ENCODE measurements at places on chromosomes 16 and 17.

GRCh38 chr16:78368121-78369102 lies 269.0 kb downstream of the WWOX start:
- no peak for DNase-seq

GRCh38 chr17:6710317-6710716 lies 2.9 kb downstream of the SLC13A5 start:
- DNase-seq: no peak

DNA sequence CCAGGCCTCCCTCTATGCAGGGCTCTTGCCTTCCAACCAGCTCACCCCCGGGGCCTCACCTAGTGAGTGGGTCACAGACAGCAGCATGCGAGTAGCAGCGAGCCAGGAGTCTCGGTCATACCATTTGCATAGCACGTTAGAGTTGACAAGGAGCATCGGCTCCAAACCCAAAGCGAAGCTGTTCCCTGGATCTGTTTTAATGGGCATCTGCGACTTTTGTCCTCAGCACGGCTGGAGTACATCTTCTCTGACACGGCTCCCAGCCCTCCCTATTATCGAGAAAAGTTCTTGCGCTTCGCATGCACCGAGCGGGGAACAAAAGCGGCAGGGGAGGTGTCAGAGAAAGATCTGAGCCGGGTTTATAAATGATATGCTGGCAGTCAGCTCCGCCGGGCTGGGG lies 253.3 kb downstream of the MAF start:
- DNase-seq: no peak

GRCh38 chr17:41421116-41421515 lies 3.3 kb downstream of the KRT37 start:
- DNase-seq: no peak

DNA sequence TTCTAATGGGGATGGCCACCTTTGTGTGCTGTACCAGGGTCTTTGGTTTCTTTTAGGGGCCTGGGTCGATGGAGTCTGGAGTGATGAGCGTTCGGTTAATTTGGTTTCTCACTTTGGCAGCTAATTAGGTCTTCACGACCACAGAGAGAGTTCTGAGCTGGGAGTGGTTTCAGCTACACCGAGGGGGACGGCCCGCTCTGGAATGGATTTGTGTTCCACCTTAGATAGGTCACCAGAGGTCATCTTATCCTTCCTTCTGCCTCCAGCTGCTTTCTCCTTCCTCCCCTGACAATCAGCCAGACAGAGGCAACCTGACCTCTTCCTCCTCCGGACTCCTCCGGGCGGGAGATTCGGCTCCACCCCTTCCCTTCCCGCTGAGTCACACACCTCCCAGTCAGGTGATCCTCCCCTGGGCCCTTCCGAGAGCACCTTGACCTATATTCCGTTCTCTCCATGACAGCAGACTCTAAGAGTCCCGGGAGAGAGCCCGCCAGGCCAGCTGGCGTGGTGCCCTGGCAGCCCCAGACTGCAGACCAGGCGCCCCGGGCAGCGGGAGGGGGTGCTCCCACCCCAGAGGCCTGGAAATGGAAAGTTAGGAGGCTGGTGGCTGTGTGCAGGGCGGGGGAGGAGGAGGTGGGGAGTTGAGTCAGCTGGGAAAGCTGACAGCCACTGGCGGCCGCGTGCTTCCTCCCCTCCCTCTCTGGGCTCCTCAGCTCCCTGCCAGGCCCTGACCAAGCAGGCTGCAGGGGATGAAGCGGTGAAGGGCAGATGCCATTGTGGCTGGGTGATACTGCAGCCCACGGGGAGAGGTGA lies 44.7 kb downstream of the CHD9 start:
- no peak for DNase-seq

DNA sequence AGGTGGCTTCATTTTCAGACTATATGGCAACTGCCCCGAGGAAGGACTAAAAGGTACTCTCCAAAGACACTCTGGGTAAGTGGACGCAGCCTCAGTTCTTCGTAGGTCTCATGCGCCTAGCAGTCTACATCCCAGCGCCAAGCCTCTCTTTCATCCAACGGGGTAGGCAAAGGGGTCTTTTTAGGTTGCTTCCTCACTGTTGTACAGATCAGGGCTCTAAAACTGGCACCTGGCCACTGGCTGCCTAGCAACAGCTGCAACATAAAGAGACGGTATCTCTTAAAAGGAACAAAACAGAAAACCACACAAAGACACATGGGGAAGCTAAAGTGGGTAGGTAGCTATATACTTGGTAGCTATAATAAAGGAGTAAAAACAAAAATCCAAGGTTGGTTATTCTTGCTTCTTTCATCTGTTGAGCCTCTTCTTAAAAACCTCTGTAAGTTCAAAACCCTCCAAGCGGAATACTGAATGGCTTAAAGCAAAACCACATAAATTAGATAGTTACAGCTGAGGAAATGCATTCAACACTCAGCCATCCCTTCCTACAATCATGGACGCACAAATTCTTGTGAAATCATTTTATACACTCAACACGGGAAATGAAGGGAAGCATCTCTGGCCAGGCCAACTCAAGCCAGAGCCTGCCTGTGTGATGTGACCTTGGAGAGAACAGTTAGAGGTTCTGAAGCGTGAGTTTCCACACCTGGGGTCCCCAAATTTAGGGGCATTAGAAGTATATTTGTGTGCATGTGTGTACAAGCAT lies 22.7 kb downstream of the CYTH1 start:
- DNase-seq: no peak

GRCh38 chr17:55812323-55812722 lies 61.5 kb downstream of the PCTP start:
- DNase-seq: no peak

- DNase-seq: no peak
Measured at GRCh38 chr17:76385892-76386786, 1.7 kb downstream of the SPHK1 start.

DNA sequence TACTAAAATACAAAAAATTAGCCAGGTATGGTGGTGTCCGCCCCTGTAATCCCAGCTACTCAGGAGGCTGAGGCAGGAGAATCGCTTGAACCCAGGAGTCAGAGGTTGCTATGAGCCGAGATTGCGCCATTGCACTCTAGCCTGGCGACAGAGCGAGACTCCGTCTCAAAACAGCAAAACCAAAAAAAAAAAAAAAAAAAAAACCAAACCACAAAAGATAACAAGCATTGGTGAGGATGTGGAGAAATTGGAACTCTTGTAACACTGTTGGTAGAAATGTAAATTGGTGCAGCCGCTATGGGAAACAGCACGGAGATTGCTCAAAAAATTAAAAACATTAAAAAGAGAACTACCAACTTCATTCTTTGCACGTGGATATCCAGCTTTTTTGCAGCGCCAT lies 119.4 kb downstream of the OR1D5 start:
- DNase-seq: no peak

GRCh38 chr17:27554911-27555310 lies 76.1 kb upstream of the LGALS9 start:
- DNase-seq: no peak

DNA sequence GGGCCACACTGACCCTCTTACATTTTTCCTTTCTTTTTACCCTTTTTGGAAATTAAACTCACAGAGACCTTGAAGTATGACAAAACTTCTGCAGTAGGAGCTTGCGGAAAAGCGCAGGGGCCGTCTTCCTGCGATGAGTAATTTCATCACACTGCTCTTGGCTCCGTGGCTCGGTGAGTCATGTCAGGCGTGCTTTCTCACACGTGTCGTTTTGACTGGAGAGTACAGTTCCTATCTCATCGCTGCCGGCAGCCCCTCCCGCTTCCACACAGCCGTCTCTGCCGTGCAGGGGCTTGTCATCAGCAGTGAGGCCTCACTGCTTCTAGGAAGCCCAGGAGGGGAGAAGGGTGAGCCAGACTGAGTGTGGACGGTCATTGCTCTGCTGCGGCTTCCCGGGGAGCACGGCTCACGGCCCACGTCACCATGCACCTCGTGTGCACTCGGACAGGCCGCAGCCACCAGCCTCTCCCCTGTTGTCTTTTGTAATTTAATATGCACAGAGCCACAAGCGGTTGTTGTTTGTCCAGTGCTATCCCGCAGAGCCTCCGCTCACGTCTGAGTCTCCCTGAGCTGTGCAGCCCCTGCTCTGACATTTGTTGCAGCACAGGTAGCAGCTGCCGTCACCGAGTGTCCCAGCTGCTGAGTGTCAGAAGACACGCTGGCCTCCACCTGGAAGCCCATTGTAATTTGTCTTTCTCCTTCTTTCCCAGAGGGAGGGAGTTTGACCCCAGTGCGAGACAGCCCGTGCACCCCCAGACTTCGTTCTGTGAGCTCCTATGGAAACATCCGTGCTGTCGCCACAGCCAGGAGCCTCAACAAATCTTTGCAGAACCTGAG lies 99.4 kb upstream of the CHMP6 start:
- DNase-seq: no peak

DNA sequence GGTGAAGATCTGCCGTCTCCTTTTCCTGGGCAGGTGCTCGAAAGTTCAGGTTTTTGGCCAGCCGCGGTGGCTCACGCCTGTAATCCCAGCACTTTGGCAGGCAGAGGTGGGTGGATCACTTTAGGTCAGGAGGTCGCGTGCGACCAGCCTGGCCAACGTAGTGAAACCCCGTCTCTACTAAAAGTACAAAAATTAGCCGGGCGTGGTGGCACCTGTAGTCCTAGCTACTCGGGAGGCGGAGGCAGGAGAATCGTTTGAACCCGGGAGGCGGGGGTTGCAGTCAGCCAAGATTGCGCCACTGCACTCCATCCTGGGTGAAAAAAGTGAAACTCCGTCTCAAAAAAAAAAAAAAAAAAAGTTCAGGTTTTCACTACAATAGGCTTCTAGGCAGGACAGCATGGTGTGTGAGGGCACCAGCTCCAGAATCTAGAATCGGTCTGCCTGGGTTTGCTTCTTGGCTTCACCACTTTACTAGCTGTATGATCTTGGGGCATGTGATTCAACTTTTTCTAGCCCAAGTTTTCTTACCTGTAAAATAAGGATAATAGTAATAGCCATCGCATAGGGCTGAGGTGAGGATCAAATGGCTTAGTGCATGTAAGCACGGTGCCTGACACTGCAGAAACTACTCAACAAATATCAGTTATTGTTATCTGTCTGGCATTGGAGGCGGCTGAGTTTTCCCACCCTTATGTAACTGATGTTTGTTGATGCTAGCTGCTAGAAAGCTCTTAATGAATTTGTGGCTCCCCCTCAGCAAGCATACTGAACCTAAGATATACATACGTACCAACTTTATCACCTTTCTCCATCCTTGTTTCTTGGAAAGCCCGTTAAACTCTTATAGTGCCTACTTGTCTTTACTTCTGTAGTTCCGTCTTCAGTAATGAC lies 1.3 kb downstream of the PSMD12 start:
- no peak for DNase-seq

GRCh38 chr17:66746736-66747135 lies 88.2 kb upstream of the CACNG5 start:
- DNase-seq: no peak

- no peak for DNase-seq
Measured at GRCh38 chr17:2071455-2072281, 16.8 kb downstream of the HIC1 start.

DNA sequence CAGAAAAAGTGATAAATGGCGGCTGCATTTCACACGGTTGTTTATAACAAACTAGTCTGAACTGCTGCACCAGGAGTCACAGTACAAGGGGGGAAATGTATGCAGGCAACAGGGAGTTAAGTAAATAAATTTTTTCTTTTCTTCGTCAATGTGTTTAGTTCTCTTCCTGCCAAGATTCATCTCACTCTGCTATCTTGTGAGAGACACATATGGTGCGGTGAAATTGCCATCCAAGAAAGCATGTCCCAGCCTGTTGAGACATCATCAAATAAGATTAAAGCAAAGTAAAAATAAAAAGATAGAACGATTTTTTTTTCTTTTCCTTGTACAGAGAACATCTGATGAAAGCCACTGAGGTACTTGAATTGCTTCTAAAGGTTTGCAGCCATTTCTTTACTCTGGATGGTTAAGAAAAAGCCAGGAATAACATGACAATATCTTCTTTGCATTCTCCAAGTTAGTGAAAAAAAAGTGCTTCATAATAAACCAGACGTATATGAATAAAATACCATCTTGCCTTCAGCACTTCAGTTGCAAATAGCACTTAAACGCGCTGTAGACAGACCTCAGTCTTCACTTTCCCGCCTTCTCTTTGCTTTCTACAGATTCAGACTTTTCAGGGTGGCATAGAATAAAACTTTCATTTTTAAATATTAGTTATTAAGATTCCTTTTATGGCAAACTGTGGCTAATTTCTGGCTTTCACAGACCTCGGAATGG lies 506.2 kb upstream of the ZFHX3 start:
- no peak for DNase-seq

- no peak for DNase-seq
Measured at GRCh38 chr16:11677451-11677951, 9.2 kb downstream of the SNN start.

DNA sequence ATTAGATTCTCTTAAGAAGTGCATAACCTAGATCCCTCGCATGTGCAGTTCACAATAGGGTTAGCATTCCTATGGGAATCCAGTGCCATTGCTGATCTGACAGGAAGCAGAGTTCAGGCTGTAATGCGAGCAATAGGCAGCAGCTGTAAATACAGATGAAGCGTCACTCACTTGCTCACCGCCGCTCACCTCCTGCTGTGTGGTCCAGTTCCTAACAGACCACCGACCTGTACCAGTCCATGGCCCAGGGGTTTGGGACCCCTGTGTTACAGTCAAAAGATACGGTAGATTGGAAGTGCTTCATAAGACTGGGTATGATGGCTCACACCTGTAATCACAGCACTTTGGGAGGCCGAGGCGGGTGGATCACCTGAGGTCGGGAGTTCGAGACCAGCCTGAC lies 2.8 kb downstream of the STAT5A start:
- DNase-seq: no peak

GRCh38 chr16:4232541-4233386 lies 9.1 kb downstream of the SRL start:
- DNase-seq: no peak

DNA sequence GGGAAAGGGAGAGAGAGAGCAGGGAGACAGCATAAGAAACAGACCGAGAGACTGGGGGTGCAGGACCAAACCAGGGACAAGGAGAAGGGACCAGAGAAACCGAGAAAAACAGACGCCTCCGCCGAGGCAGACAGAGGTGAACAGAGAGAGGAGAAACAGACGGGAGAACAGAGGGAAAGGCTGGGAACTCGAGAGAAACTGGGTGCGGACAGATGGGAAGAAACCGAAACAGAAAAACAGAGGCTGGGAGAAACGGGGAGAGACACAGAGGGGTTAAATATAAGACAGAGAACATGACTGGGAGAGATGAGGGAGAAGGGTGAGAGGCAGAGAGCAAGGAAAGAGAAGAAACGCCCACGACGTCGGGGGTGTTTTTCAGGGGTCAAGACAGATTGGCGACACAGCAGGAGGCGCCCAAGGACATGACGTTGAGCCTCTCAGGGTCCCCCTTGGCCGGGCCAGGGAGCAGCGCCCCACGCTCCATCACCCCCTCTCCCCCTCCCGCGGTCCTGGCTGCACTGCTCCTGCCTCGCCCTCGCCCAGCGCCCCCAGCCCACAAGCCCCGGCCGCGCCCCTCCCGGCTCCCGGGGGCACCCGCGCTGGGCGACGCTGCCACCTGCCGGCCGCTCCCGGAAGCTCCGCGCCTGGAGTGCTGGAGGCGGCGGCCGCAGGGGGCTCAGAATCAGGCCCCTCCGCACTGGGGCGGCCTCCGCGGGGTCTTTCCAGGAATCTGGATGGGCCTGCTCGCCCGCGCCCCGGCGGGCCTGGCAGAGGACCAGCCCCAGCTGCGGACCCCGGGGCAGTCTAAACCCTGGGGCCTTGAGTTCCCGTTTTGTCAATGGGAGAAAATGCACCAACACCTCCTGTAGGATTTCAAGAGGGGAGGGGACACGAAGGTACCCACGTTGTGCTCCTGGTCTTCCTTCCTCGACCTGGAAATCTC lies 1.3 kb upstream of the TMEM92 start:
- peak; percentile 3 for DNase-seq

- no peak for DNase-seq
Measured at GRCh38 chr17:77373299-77374169, 232.8 kb downstream of the SEC14L1 start.

Data from NCI-H1930 (cell line).